CD8-positive, alpha-beta memory T cell (primary cell): ENCODE measurements at places on chromosomes 12 and 14.

DNA sequence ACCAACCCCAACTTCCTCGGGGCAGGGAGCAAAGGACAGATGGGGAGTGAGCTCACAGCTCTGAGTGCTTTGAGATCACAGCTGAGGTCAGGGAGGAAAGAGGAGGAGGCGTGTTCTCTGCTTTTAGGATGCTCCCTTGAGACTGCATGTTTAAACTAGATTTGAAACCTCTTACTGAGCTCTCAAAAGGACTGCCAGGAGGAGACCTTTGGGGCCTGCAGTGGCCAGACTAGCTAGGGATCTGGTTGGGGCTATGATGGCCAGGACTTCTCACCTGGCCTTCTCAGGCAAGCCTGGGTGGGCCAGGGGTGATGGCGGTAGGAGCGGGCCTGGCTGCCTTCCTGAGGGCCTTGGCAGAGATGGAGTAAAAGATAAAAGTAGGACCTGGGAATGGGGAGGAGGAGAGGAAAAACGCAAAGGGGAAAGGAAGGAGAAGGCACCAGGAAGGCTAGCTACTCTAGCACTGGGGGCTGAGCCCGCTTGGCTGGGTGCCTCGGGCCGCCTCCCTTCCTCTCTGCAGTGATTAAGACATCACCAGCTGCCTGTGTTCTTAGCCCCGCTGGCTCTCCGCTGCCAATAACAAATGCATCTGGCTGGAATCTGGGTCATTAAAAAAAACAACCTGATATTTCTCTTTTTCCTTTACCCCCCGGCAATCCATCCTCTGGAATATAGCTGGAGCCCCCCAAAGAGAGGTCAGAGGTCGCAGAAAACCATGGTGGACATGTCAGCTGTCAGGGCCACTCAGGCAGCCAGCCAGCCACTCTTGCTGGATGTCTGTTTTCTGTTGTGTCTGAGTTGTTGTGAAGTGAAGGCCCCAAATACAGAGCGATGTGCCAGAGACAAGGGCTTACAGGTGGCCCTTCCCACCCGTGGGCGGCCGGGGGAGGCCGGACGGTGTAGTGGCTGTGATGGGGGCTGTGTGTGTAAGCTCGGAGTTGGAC is 141.3 kb downstream of the TSPAN9 start:
- DNase-seq = no peak

DNA sequence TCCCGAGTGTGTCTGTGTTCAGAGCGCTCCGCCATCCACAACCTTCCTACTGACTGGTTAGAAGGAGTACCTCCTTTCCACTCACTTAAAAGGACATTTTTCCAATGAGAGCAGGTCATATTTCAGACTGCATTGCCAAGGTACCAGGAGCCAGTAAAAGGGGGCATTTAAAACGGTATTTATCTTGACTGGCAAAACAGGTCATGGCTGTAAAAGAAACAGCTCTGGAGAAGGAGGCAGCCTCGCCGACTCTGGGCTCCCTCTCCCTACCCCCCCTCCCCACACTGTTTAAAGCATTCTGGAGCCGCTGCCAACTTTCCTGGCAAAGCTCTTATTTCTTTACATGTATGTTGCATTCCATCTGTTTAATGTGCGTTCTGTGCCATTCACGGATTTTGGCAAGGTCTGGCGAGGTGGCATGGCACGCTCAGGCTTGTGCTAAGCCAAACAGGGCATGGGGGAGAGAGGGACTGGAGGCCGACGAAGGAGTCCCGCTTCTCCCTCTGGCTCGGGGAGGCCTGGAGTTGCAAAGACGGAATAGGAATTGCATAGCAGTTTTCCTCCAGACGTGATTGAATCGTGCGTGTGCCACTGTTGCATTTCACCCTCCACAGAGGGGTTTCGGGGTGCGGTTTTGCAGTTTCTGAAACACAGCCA is 41.2 kb upstream of the MED13L start:
- no peak for DNase-seq

DNA sequence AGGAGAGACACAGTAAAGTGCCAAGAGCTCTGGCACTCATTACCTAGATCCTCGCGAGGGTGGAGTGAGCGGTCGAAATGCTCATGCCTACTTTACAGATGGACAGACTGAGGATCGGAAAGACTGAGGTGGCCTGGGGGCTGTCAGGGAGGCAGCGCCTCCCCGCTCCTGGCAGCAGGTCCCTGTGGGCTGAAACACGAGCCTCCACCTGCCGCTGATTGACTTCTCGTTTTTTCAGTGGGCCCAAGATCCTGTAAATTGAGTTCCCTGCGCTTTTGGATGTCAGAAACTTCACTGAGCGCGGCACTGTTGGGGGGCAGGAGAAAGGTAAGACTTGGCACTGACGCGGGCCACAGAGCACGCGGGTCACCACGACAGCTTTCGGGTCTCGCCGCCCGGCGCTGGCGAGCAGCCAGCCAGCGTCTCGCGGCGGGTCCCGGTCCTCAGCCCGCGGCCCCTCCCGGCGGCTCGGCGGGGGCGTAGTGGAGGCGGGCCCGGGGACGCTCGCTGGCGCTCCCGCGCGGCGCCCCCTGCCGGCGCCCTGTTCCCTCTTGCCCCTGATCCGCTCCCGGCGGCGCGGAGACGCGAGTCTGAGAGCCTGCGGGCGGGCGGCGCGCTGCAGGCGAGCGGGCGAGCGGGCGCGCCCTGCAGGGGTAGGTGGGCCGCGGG is 552 bp upstream of the SCN8A start:
- peak; percentile 53 for DNase-seq

GRCh38 chr14:80164991-80165721 is 46.1 kb downstream of the DIO2 start:
- DNase-seq = no peak

DNA sequence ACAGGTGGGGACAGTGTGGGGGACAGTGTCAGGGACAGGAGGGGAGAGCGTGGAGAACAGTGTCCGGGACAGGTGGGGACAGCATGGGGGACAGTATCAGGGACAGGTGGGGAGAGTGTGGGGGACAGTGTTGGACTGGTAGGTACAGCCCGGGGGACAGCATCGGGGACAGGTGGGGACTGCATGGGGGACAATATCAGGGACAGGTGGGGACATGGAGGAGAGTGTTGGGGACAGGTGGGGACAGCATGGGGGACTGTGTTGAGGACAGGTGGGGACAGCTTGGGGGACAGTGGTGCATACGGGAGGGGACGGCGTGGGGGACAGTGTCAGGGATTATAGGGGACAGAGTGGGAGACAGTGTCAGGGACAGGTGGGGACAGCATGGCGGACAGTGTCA is 212.3 kb downstream of the TMEM121 start:
- no peak for DNase-seq

GRCh38 chr12:103799857-103800771 is 40.9 kb downstream of the NT5DC3 start:
- DNase-seq = no peak

GRCh38 chr14:98994561-98994960 is 277.4 kb downstream of the BCL11B start:
- no peak for DNase-seq

GRCh38 chr12:113325916-113326315 is 9.0 kb downstream of the SLC8B1 start:
- DNase-seq = no peak

DNA sequence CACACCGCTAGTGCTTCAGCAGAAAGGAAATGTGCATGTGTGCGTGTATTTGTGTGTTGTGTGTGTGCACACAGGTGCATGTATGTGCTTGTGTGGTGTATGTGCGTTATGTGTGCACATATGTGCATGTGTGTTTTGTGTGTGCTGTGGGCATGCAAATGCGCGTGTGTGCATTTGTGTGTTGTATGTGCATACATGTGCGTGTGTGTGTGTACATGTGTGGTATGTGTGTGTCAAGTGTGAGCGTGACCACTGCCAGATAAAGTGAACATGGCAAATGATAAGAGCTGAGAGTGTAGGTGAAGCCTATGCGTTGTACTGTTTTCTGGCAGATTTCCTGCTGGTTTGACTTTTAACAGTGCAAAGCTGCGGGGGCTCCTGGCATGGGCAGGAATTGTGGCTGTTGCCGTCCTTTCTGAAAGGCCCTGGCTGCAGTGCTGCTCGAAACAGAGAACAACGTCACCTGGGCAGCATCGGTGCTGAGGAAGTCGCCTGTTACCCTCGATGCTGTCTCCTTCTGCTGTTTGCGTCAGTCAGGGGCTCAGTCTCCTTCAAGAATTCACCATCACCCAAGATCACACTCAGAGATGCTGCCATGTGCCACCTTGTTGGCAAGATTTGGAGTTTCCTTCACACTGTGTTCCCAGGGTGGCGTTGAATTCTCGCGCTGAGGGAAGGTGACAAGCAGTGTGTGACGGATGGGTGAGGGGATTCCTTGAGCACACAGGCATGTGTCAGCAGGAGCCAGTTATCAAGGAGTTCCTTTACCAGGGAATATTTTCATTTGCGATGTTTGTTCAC is 56.1 kb downstream of the ADGRD1 start:
- DNase-seq = no peak

DNA sequence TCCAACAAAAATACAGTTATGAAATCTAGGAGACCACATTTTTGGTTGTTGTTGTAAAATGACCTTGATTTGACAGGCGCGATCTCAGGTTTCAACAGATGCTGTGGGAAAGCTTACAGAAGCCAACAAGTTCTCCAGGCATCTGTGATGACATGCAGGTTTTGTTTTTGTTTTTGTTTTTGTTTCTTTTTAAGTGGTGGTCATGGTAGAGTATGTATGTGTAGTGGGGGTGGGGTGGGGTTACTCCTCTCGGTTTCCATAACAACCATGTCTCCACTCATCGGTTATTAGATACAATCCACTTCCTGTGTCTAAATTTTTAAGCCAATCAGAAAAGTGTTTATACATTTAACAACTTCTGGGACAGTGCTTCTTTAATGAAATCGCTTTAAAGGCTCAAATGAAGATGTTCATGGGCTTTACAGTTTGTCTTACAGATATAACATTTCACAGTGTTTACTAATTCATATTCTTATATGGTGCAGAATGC is 199.9 kb upstream of the FOXN3 start:
- DNase-seq = peak; percentile 78

GRCh38 chr14:57533214-57533613 is 39.6 kb upstream of the CCDC198 start:
- no peak for DNase-seq

DNA sequence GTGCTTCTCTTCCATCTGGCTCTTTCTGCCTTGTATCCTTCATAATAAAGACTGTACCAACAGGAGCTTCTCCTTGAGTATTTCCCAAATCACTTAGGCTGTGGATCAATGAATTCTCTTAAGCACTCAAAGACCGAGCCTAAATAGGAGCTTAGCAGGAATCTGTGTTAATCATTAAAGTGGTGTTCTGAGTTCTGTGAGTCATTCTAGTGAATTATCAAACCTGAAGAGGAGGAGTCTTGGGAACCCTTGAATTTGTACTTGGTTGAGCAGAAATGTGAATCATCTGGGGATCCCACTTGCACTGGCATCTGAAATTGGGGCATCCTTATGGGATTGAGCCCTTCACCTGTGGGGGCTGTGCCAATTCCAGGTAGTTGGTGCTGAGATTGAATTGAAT is 946.2 kb downstream of the BCL11B start:
- DNase-seq = no peak

GRCh38 chr14:59265808-59266207 is 77.3 kb downstream of the DAAM1 start:
- no peak for DNase-seq

GRCh38 chr14:52442166-52442565 is 110.1 kb downstream of the TXNDC16 start:
- no peak for DNase-seq

DNA sequence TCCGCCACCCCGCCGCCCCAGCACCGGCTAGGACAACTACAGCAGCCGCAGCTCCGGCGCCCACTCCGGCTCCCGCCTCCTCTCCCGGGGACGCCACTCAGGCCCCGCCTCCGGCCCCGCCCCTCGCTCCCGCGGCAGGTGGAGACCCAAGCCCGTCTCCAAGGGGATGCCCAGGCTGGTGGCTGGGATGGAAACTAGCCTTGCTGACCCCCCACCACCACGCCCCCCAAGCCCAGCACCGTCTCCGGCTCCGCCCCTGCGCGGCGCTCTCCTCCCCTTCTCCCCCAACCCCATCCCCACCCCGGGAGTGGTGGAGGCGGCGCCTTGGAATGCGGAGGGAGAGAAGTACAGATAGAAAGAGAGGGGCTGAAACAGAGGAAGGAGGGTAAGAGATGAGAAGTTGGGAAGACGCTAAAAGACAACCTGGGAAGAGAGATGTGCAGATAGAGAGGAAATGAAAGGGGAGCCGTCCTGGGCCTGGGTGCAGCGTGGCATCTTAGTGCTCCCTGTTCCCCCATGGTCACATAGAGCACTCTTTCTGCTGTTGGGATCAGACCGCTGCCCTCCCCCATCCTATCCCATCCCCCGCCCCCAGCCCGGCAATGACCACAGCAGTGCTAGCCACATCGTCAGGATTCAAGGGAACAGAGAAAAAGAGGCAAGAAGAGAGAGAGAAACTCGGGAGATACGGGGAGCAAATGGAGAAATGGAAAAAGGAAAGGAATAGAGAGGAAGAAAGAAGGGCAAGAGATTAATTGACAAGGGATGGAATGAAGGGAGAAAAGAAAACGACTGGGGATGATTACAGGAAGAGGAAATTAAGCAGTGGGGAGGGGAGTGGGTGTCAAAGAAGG is at the start of gene ITGA7:
ITGA7 (minus strand) TSS at position 64 of the 854 bp plus-strand sequence. CDS start 222 bp downstream, outside the sequence.
- peak; percentile 36 for DNase-seq

DNA sequence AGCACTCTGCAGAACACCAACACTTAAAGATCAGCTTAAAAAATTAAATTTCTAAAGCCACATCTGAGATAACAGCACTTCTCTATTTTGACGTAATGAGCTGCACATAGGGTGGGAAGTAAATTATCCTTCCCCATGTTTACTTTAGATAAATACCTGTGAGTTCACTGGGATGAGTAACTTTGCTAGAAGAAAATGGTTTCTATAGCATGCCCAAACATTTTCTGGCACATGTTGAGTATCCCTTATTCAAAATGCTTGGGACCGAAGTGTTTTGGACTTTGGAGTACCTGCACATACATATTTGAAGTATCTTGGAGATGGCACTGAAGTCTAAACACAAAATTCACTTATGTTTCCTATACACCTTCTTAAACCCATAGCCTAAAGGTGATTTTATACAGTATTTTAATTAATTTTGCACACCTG is 6.6 kb downstream of the SLC38A2 start:
- DNase-seq = no peak

DNA sequence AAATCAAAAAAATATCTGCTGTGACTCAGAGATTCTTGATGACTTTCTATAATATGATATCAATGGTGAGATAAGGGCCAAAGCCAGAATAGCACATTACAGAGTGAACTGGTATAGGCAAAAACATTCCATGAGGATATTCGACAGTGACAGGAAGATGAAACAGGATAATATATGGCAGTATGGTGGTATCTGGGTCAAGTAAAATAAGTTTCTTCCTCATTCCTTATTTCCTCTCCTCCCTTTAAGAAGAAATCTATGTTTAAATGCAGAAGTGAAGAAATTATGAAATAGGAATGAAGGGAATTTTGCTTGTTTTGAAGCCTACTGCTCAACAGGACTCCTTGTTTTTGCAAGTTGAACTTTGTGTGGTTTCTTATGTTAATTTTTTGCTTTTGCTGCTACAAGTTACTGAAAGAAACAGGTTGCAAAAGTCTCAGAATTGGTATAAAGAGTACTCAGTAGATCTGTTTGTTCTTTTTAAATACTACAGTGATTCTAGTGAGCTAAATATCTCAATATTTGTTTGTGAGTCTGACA is 7.0 kb downstream of the ACSS3 start:
- DNase-seq = no peak

- DNase-seq = no peak
Measured at GRCh38 chr14:81400852-81401251, 728 bp upstream of the STON2 start.

- DNase-seq = no peak
Measured at GRCh38 chr14:80700601-80701000, 240.9 kb downstream of the CEP128 start.

- no peak for DNase-seq
Measured at GRCh38 chr12:131833896-131834641, 5.9 kb downstream of the MMP17 start.
